ENCODE measurements at places on chromosomes 5 and 9.

- no peak for DNase-seq
Observed at GRCh38 chr5:78912085-78912771, 72.9 kb downstream of the ARSB start.

- DNase-seq = no peak
Observed at GRCh38 chr5:56620903-56621677, 194.3 kb upstream of the MAP3K1 start.

- DNase-seq = peak; percentile 66
Observed at GRCh38 chr9:70106571-70106970, 62.9 kb downstream of the MAMDC2 start.

GRCh38 chr5:13625616-13626198 is 318.8 kb downstream of the DNAH5 start:
- DNase-seq = no peak

DNA sequence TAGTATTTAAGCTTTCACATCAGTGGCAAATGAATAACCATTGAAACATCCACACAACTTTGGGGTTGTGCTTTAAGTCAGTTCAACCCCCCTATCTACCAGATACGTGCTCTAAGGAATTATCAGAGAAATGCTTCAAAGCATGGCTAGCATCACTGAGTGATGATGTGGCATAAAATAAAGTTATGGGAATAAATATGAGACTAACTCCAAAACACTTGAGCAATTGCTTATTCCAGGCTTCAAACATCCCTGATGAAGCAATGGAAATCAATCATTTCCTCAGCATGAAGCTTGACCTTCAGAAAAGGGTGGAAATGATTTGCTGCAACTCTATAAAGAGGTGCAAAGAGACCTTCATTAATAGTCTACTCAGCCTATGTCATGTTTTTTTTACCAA is 292.0 kb upstream of the SMC2 start:
- no peak for DNase-seq

DNA sequence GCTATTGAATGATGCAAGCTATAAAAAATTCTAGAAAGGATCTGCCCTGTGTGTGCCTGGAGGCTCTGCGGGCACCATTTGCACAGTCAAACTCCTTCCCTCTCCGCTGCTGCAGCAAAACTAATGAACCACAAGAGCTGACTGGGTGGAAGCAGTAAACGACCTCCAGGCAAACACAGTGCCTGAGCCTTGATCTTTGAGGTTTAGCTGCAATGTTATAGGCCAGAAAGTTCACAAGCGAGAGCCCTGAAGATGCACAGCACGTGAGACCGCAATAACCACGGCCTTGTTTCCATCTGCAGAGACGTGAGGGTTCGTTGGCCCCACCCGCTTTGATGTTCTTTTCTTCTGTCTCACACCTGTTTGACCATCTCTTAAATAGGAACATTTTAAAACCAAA is 69.2 kb upstream of the S1PR3 start:
- DNase-seq = no peak

DNA sequence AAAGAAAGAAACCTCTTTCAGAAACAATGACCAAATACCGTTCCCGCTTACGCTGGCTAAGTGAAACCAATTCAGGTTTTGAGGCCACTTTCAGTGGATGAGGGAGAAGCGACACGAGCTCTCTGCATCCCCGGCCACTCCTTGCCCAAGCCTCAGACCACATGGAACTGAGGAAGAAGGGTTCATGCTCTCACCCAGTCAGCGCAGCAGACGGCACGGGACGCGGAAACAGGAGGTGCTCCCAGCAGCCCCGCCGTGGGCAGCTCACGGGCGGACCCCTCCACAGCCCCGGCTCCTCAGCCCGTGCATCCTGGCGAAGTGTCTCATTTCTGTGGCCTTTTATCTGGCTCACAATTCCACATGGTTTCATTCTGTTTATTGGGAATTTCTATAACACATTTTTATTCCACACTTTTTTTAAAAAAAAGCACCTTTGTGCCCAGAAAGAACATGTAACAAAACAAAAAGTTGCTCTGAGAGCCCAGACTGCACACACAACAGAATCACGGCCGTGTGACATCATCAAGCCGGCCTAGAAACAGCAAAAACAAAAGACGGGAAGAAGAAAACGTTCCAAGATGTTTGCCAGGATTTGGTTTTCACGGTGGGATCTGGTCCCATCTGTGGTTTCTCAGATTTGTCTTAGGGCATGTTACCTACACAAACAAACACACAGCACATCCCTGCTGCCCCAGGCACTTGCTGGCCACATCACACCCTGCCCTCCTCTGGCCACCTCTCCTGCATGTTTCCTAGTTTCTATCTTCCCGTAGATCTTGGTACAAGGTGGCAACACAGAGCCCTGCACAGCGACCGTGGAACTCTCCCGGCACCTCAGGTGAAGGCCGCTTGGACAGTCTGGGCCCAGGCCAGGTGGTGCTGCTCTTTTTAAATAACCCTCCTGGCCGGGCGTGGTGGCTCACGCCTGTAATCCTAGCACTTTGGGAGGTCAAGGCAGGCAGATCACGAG is 16.2 kb downstream of the QSOX2 start:
- peak; percentile 27 for DNase-seq

- DNase-seq = no peak
Observed at GRCh38 chr5:180618829-180619562, 27.7 kb upstream of the SCGB3A1 start.

GRCh38 chr9:130682421-130683121 is 11.0 kb upstream of the EXOSC2 start:
- DNase-seq = peak; percentile 65

DNA sequence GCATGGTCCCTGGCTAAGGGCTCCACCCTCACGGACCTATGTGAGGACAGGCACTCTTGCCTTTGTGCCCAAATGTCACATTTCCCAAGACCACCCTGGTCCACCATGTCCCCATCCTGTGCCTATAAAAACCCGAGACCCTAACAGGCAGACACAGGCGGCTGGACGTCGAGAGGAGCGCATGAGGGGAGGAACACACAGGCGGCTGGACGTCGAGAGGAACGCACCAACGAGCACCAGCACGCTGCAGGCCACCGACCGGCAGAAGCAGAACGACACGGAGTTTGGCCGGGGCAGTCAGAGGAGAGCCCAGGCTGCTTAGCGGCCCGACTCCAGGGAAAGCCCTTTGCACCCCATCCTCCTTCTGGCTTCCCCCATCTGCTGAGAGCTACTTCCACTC is 119.9 kb downstream of the ADAMTS2 start:
- DNase-seq = no peak

- no peak for DNase-seq
Observed at GRCh38 chr5:164671640-164672039, 1166.2 kb downstream of the MAT2B start.

- DNase-seq = no peak
Observed at GRCh38 chr9:5832071-5832537, 813 bp downstream of the ERMP1 start.

DNA sequence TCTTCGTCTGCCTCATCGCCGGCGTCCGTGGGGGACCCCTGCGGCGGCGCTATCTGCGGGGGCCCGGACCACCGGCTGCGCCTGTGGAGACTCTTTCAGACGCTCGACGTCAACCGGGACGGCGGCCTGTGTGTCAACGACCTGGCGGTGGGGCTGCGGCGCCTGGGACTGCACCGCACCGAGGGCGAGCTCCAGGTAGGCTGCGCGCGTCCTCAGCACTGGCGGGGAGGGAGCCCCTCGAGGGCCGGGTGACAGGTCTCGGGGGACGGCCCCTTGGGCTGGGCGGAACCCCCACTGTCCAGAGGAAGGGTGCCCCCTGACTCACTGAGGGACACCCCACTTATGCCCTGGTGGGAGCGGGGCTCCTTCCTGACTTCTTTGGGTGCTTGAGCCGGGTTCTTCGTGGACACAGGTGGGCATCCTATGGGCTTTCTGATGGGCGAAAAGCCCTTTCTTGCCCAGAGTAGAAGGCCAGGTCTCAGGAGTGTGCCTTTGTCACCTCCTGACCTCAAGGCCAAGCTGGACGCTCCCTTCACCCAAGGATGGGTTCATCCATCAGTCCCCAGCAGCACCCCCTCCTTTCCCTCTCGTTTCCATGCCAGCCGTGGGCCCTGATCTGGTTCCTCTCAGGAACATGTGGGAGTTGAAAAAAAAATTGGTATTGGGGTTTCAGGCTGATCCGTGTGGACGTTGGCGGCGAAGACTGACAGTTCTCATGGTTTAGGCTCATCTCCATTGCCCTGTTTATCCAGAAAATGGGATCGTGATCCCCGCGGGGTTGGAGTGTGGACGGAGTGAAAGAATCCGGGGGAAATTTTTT is 564 bp downstream of the SLC25A25 start:
- no peak for DNase-seq

- no peak for DNase-seq
Observed at GRCh38 chr5:79512049-79512448, 1.9 kb downstream of the HOMER1 start.

GRCh38 chr5:54311176-54311677 is 854 bp upstream of the ARL15 start:
- DNase-seq = no peak

GRCh38 chr9:24899463-24899862 is 353.8 kb upstream of the IZUMO3 start:
- DNase-seq = no peak

DNA sequence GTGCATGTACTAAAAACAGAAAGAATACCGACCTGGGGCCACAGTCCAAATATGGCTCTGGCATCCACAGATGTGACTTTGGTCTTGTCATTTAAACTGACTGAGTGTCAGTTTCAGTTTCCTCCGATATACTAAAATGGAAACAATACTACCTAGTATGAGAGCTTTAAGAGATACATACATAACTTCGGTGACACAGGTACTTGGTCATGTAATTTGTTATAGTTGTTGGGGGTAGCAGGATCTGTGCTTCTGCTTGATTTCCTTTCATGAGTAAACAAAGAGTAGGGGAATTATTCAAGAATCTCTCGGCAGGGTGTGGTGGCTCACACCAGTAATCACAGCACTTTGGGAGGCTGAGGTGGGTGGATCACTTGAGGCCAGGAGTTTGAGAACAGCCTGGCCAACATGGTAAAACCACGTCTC is 32.1 kb downstream of the MTMR12 start:
- DNase-seq = no peak

DNA sequence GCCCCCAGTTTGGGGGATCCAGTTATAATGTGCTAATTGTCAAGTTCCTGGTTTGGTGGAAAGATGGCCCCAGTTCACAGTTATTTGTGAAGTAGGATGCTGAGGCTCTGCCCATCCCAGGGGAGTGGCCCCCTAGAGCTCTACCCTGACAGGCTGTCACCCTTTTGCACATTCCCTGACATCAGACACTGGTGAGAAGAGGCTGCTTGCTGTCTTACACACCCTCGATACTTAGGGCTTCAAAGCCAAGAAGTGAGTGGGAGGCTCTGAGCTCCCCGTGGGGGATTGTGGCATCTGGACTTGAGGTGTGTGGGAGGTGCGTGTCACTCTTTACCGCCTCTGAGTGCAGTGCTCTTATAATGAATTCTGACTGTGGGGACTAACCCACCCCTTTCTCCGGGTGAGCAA is 168.5 kb downstream of the DOCK2 start:
- DNase-seq = no peak

DNA sequence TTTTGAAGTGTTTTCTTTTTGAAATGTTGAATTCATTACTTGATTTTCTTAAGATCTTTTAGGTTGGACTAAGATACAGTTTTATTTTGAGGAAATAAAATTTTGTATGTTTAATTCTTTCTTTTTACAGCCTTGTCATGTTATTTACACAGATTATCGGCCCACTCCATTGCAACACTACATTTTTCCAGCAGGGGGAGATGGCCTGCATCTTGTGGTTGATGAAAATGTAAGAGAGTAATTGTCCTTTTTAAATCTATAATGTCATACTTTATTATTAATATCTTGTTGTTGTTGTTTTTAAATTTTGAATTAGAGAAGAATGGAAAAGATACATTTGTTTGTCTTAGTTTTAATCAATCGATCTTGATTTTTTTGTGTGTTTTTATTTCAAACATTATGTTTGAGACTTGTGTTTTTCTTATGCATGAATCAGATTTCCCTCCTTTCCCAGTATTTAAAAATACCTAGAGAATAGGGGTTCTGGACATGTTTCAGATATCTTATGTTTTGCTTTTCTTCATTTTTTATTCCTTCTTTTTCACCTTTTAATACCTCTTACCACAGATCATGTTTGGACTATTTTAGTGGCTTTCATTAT is 36.7 kb downstream of the MTREX start:
- DNase-seq = no peak

DNA sequence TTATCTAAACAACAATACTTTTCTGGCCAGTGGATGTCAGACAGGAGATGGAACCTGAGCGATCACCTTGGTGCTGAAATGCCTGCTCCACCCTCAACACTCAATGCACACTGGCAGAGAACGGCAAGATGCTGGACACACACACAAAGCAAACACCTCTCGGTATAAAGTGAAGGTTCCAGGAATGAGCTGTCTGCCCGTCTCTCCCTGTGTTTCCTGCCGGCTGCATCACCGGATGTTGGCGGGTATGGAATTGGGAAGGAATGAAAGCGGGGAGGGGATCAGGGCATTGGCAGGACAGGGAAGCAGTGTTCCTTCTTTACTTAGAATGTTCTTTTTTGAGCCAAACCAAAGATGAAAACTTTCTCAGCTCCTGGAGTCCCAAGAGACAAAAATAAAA is 59.2 kb downstream of the MED10 start:
- DNase-seq = no peak

- no peak for DNase-seq
Observed at GRCh38 chr5:120258123-120258522, 206.0 kb upstream of the PRR16 start.

DNA sequence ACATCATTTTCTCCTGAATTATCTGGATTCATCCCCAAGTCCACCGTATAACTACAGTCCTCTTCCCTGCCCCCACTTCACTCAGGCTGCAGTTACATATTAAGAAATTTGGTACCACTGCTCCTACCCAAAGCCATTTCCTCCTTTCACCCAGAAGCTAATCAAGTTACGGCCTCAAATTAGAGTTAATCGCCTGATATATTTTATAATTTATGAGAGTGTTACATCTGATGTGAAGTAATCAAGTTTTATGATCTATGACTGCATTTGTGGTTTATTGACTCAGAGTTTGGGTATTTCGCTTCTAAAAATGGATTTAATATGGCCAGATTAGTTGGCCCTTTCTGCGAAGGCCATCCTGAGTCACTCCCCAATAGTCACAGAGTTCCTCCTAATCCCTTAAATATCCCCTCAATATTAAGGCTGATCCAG is 223.6 kb upstream of the KIF2A start:
- DNase-seq = no peak

DNA sequence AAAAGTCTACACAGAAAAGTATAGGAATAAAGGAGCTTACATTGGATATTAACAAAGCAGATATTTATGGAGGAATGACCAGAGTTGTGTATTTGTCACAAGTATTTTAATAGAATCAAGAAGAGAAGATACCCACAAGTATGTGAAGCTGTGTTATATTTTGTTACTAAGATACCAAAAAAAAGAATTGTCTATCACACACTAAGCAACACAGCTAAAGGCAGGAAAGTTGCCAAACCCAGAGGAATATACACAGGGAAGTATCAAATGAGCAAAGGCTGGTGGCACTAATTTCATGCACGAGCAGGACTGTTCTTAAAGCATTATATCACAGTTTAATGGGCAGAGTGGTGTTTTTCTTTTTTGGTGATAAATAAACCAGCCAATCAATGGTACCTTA is 30.9 kb upstream of the RAI14 start:
- DNase-seq = no peak

All from breast epithelium (tissue), 4 donors.